Mesangial cell (primary cell): ENCODE measurements at places on chromosomes 16 and 17. TPM values are rescaled to one million over a fixed set of nuclear protein-coding genes. Genes with fewer than 3 reads are reported as not detected.

Gene MMP15
- total RNA-seq, result 13.9 and 51.8 TPM in 2 replicates

Gene TBKBP1
- total RNA-seq, result 1.8 and 8.9 TPM in 2 replicates

Gene OR1F1
- total RNA-seq, result not detected in 2 replicates

Gene FBXW10
- total RNA-seq, result not detected in 2 replicates

Gene TUBB3
- total RNA-seq, result 488 and 691 TPM in 2 replicates

Gene ABCA6
- 0.13 TPM in 1 of 2 replicates, not detected in the other for total RNA-seq

Gene NEUROD2
- total RNA-seq, result not detected in 2 replicates

Gene NAGPA
- total RNA-seq, result 30.5 and 32.6 TPM in 2 replicates

Gene MYH13
- total RNA-seq, result not detected in 2 replicates

Gene TCAP
- total RNA-seq, result 0.16 and 0.25 TPM in 2 replicates

Gene IFT20
- total RNA-seq, result 20.7 and 32.5 TPM in 2 replicates
